Stimulated activated CD8-positive, alpha-beta memory T cell treated with anti-CD3 and anti-CD28 coated beads, Interleukin-7, amount 100 ng/mL, for 4 hours (primary cell): ENCODE measurements at places on chromosomes 12 and 14.

- no peak for DNase-seq
These were observed 2.2 kb upstream of the KLRG1 start for GRCh38 chr12:8987163-8987562.

- no peak for DNase-seq
These were observed 79.7 kb upstream of the GNG2 start for GRCh38 chr14:51780741-51781140.

DNA sequence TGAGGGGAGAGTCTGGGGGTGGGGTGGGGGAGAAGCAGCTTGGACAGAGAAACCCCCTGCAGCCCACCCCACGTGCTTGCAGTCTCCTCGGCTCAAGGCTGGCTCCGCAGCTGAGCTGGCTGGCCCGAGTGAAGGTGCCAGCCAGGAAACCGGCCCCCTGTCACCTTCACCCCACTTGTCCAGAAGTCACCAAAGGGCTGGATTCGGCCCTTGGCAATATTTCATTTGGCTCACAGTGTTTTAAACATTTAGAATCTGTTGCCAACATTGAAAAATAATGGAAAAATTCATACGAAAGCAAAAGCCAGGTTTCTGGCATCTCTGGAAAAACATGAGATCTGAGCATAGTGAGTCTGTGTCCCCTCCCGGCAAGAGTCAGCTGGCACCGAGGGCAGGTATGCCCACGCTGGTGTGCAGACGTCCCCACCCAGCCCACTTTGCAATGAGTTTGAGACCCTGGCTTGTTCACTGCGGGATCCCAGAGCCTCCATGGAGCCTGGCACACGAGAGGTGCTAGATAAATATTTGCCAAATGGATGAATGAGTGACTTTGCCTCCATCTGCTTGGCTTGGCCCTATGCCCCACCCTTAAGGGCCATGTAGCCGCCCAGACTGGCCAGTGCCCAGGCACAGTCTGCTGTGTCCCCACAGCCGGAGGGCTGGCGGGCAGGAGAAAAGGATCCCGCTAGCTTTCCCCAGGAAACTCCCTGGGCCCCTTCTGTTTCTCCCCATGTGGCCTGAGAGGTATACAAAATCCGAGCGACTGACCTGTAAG is 18.2 kb downstream of the MSI1 start:
- no peak for DNase-seq

- DNase-seq = no peak
These were observed 74.7 kb downstream of the FBXL14 start for GRCh38 chr12:1519642-1520041.

DNA sequence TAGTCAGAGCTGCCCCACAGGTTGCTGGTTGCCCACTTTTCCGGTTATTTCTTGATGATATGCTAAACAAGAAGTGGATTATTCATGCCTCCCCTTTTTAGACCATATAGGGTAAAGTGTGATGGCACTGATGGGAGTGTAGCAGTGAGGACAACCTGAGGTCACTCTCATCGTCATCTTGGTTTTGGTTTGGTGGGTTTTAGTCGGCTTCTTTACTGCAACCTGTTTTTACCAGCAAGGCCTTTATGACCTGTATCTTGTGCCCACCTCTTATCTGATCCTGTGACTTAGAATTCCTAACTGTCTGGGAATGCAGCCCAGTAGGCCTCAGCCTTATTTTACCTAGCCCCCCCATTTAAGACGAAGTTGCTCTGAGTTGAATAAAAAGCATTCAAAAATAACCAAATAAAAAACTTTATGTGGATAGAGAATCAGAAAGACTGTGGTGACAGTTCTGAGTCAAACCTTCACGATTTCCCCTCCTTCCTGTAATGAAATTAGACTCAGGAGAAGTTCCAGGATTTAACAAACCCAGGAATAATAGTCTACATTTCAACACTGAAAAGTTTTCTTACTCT is 144.2 kb downstream of the PAWR start:
- no peak for DNase-seq

DNA sequence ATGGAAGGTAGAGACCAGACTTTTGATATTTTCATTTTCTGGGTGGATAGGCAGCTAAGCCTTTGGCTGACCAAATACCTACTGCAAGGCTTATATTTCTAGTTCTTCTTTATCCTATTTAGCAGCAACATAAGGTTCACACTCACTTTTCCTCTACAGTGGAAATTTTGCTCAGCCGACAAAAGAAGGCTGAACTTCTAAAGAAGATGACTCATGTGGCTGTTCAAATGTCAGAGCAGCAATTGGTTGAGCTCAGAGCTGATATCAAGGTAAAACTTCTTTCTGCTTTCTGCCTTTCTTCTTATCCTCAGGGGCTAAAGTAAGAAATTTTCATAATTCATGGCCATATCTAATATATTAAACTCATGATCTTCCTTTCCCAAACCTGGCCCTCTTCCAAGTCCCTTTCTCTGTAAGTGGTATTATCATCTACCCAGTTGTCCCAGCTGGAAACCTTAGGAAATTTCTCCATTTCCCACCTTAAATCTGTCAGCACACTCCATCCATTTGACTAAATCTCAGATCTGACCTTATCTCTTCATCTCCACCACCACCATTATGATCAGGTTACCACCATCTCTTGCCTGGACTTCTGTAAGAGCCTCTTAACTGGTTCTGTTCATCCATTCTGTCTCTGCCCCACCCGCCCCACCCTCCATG is 19.8 kb upstream of the KCNH3 start:
- DNase-seq = no peak

DNA sequence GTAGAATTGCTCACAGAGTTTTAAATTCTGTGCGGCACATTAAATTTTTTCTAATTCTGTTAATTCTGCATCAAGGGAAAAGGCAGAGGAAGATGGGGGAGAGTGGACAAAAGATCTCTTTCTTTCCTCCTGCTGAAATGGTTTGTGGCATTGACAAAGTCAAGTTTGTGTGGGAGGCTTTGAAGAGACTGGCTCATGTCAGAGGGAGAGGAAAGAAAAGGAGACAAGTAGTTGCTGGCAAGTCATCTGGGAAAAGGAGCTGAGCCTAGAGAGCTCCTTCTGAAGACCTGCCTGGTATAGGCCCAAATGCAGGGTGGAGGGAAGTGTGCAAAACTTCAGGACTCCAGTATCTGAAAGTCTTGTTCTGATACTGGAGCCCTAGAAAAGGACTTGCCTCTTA is 36.3 kb downstream of the TTLL5 start:
- DNase-seq = no peak

DNA sequence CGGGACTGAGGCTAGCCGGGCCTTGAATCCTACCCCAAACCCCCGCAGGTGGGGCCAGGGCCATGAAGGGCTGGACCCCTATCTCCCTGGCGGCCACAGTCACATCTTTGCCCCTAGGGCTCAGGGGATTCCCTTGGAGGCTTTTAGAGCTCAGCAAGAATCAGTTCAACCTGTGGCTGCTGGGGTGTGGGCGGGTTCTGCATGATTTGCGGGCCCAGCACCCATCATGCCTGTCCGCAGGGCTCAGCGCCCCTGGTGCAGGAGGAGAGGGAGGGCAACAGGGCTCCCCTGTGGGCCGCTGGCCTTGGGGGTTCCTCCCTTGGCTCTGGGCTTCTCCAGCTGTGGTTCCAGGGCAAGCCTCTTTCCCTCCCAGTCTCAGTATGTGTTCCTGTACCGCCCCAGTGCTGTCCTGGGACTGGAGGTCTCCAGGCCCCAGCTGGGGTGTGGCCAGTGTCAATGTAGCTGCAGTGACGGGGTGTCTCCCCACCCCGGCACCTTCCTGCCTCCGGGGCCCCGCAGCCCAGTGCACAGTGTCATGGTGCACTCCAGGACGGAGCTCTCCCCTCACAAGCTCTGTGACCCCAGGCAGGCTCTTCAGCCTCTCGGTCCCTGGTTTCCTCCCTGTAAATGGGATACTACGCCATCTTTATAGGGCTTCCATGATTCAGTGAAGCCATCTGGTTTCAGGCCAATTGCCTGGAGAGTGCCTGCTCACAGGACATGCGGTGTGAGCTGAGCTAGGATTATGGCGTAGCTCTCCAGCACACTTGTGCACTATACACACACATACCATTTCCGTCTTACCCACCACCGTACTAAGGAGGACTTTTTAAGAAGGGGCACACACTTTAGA is 9.9 kb upstream of the LBHD2 start:
- no peak for DNase-seq

GRCh38 chr12:13383379-13383778 is 186.9 kb downstream of the EMP1 start:
- no peak for DNase-seq

- DNase-seq = no peak
These were observed 216.2 kb downstream of the ZFP36L1 start for GRCh38 chr14:68576496-68577244.

GRCh38 chr12:2270846-2271245 is 218.1 kb downstream of the CACNA1C start:
- DNase-seq = no peak

DNA sequence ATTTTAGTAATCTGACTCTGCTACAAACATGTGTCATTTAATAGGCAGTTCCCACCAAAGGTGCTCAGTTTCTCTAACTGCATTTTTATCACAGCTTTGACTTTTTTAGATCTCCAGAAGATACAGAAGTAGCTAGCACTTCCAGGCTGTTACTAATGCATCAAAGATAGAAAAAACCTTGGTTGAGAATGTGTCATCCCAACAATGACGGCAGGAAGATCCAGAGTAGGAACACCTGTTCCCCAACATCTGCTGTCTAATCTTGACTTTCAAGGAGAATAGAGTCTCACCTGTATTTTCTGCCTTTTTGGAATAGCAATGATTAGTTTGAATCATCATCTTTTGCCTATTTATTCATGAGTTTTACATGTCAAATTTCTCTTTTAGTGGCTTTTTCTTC is 45.0 kb downstream of the ARMH4 start:
- DNase-seq = no peak

DNA sequence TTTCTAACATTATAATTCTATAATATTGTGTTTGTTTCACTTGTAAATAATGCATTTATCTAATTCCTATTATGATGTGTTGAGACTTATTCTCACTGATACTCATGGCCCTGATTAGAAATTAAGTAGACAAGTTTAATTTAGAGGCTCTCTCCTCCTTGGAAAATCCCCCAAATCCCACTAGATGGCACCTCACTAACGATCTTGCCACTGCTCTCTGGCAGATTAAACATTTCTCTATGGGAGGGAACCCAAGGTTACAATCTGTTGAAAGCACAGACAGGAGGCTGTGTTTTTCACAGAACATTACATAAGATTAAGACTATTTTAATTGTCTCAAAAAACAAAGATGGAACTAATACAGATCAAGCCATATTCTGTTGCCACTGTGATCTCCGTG is 318.7 kb downstream of the LRFN5 start:
- no peak for DNase-seq
